ENCODE measurements at places on chromosomes 6 and 20.
A peak's percentile ranks its signal among the peaks of the same experiment; 100 is the strongest.

DNA sequence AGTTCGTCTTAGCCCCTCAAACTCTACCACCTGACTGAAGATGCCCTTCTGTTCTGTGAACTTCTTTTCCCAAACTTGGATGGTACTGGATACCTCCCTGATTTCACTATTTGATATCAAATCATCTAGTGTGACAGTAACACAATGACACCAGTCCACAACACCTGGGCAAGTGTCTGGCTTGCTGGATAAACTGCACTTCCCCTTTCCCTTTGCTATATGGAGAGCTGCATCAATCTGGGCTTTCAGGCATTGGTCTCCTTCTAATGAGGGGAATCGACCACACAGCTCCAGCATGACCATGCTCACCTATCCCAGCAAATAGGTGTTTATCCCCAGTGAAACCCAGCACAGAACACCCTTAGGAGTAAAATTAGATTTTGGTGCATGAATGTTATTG, 3.1 kb downstream of the F13A1 start:
- DNase-seq = no peak

DNA sequence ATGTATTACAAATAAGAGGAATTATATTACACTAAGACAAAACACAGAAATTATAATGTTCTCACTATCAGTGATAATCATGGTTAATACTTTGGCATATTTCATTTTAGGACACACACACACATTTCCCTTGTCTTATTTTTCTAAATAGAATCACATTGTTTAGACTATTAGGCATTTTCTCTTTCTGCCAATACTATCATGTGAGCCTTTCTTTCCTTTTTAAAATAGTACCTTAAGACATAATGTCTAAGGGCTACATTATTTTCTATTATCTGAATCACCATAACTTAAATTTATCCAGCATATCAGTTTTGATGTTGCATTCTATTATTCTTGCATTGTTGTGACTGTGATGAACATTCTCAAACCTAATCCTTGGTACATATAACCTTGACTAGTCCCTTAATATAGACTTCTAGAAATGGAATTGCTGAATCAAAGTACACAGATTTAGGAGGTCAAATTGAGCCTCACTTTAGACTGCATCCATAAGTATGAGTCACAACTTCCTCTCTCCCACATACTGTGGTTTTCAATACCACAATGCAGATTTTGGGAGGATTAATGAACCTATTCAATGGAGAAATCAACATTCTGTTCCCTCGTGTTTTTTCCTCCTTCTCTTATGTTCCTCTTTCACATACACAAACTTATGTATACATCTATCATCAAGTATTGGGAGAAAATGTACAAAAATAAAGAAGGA, 212.6 kb downstream of the MOXD1 start:
- DNase-seq = peak; percentile 90

- no peak for DNase-seq
Measured at GRCh38 chr6:165559632-165560031, 103.4 kb downstream of the PDE10A start.

DNA sequence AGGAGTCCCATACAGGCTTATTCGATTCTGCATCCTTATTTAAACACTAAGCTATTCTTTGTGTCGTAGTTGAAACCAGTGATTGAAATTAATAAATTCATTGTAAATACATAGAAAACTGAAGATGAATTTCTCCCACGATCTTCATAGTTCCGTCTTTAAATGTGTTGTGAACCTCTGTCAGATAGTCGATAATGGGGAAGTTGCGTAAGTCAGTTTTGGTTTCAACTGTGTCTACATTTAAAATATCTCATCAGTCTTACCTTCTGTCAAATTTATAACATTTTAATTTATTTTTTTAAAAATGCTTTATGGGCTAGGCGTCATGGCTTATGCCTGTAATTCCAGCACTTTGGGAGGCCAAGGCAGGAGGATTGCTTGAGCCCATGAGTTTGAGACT, 12.7 kb downstream of the STX11 start:
- DNase-seq = no peak

- no peak for DNase-seq
Measured at GRCh38 chr6:147449405-147450161, 58.9 kb upstream of the SAMD5 start.

- DNase-seq = no peak
Measured at GRCh38 chr6:71482742-71483141, 194.1 kb downstream of the OGFRL1 start.

DNA sequence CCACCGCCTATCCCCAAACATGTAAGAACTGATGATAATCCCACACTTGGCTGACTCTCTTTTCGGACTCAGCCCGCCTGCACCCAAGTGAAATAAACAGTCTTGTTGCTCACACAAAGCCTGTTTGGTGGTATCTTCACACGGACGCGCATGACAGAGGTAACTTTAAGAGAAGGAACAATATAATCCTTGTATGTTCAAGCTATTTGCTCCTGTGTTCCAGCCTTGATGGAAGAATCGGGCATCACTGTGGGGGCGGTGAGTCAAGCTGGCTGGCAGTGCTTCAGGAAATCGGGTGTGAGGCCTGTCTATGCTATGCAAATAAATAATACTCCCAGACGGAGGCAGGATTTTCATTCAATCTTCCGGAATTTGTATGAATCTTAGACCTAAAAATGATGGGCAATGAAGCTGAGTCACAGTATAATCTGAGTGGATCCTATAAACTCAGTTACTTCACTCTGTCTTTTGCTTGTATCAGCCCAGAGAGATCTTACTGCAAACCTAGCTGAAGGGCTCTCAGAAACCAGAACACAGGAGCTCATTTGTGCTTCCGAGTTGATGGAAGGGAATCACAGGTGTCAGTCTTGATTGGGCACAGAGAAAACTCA, 45.2 kb upstream of the NT5E start:
- peak; percentile 95 for DNase-seq

- peak; percentile 77 for DNase-seq
Measured at GRCh38 chr20:63230800-63231268, 4.9 kb upstream of the BIRC7 start.

DNA sequence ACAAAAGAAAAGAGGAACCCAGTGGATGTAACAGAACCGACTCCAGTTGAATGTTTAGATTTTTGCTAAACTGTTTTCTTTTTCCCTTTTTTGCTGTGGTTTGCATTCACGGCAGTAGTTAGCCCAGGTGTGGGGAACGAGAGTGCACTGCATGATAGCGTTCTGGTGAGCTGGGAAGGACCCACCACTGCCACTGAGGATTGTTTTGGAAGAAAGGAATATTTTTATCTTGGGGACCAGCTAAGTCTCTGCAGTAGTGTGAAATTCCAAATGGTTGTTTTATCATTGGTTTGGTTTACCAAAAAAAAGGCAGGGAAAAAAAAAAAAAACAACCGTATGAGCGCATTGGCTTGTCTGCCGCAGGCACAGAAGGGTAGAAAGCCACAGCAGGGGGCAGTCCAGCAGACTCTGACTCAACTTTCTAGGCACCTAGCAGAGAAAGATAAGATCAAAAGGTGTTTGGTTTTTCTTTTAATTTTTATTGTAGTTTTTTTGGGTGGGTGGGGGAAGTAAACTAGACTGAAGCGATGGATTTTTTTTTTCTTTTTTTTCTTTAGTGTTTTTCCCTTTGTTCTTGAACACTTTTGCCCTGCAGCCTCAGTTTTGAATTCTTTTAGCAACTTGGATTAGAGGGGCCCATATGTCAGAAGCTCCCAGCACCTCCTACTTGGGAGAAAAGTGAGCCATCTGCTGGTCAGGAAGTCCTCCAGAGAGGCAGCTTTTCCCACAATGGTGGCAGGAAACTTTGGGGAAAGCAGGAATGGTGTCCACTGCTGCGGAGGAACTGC, 13.5 kb upstream of the RAB5IF start:
- DNase-seq = no peak

- no peak for DNase-seq
Measured at GRCh38 chr20:36090223-36090622, 64.3 kb upstream of the EPB41L1 start.

DNA sequence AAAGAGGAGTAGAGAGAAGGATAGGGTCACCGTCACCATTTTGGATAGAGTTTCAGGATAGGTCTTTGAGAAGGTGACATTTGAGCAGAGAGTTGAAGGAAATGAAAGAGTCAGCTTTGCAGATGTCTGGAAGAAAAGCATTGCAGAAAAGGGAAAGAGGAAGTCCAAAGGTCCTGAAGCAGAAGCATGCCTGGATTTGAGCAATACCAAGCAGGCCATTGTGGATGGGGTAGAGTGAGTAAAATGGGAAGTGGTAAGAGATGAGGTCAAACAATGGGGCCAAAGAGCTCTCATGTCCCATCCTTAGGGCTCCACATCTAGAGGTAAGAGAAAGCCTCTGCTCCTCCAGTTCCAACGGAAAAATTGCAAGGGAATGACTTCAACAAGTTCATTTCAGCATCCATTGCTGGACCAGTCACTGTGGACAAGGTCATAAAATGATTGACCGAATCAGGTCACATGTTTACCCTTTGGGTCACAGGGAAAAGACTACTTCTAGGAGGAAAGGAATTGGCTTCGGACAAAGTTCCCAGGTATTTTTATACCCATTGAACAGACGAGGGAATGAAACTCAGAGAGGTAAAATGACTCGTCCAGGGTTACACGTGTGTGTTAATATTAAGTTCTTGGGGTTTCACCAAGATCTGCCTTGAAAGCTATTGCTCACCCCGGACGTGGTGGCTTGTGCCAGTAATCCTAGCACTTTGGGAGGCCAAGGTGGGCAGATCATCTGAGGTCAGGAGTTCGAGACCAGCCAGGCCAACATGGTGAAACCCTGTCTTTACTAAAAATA, 6.6 kb upstream of the SAMHD1 start:
- DNase-seq = no peak

- DNase-seq = no peak
Measured at GRCh38 chr6:55772730-55773129, 102.7 kb downstream of the BMP5 start.

- no peak for DNase-seq
Measured at GRCh38 chr6:16056263-16056870, 72.5 kb upstream of the MYLIP start.

GRCh38 chr20:36259177-36260061, 23.1 kb downstream of the AAR2 start:
- DNase-seq = no peak

GRCh38 chr6:108798670-108799353, 49.4 kb upstream of the ARMC2 start:
- DNase-seq = no peak

GRCh38 chr6:33017694-33018353, 8.4 kb upstream of the HLA-DOA start:
- no peak for DNase-seq

DNA sequence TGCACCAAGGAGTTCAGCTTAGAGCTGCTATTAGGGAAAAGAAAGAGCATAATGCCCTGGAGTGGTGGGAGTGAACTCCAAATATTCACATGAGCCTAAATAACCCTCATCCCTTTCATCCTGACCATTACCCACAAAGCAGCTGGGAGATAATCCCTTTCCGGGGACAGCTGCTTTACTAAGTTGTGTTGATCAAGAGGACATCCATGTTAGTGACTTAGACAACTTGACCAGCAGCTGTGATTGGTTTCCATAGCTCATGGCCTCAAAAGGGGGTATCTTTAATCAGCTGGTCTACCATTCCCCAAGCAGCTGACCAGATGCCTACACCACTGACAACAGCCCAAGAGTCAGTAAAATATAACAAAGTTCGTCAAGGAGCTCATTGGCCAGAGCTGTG, 75.8 kb upstream of the LY86 start:
- DNase-seq = no peak

DNA sequence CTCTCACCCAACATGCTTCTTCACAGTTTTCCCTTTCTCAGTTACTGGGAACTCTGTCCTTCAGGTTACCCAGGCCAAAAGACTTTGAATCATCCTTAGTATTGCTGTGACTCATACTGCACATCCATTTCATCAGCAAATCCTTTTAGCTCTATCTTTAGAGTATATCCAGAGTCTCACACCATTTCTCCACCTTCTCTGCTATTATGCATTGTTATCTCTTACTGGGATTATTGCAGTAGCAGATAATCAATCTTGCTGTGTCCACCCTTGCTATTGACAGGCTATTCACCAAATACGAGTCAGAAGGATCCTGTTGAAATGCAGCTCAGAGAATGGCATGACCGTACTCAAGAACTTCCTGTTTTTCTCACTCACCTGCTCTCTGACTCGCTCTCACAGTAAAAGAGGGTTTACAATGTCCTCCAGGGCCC, 57.3 kb downstream of the BCKDHB start:
- DNase-seq = peak; percentile 81

DNA sequence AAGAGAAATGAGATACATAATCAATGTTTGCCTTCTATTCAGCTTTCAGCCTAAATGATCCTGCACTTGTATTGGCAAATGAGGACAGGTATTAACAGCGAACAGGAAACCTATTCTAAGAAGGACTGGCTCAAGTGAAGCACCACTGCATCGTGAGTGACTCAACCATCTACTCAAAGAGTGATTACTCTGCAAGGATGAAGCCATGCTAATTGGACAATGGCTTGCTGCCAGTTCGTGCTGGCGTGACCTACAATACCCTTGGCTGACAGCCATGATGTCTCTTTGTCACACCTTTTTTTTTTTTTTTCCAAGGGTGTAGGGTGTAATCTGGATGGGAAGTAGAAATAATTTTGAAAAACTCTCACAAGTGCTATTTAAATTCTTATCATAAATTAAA, 104.9 kb downstream of the GJA10 start:
- no peak for DNase-seq

GRCh38 chr6:28003059-28003458, 46.0 kb downstream of the OR2B6 start:
- DNase-seq = no peak

DNA sequence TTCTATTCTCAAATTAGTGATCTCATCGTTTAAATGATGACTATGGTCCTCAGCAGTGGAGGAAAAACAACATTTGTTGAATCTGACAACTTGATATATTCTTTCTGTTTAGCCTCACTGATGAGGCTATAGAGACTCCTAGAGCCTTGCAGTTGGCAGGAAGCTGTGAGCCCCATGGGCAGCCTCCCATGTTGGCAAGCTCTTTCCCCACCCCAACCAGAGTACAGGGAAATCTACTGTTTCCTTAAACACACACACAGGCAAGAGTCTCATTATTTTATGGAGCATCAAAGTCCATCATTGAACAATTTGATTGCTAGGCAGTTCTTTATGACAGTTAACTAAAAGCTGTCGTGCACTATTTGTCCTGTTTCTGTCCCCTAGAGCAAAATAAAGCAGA, 498.2 kb upstream of the CITED2 start:
- no peak for DNase-seq

- DNase-seq = no peak
Measured at GRCh38 chr20:61779176-61779965, 286.3 kb downstream of the TAF4 start.

GRCh38 chr6:143677891-143678791, at the start of gene PHACTR2:
Gene PHACTR2 (plus strand): TSS chr6:143677965. CDS start chr6:143678164, 199 bp downstream.
- DNase-seq = peak; percentile 78
